H54 (cell line): ENCODE measurements at places on chromosomes 16 and 17.
A peak's percentile ranks its signal among the peaks of the same experiment; 100 is the strongest.

GRCh38 chr16:19659554-19659953 lies 58.5 kb downstream of the KNOP1 start:
- no peak for DNase-seq

- peak; percentile 65 for DNase-seq
These were observed 702 bp downstream of the IRX5 start for GRCh38 chr16:54931120-54932014.

DNA sequence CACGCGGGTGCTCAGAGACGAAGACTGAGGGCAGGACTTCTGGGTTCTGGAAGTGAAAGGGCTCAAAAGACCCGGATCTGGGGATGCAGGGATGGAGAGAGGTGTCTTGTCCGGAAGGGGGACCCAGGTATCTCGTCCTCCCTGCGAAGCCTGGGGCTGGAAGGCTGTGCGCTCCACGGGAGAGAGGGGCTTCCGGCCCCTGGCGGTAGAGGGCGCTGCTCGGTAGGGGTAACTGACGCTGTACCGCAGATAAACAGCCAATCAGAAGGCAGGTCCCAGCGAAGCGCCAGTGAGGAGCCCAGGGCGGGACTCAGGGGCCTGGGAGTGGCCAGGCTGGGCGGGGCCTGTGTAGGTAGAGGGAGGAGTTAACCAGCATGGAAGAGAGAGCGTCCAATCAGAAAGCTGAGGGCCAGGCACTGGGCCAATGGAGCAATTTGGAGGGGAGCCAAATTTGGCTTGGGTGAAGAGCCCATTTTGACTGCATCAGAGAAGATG lies 804 bp downstream of the TGFB1I1 start:
- peak; percentile 97 for DNase-seq

DNA sequence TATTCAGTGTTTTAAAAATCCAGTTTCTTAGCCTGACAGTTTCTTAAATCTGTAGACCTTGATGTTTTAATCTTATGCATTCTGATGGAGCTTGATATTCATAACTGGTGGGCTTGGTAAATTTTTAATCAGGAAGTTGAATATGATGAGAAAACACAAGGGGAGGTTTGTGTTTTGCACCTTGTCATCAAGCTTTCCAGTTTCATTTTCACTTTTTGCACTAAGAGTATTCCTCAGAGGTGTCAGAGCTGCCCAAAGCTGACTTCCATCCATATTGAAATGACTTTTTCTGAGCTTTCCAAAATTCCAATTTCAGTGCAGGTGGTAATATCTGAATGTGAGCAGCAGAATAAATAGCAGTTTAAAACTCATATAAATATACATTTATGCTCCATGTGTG lies 555.0 kb upstream of the RBFOX1 start:
- no peak for DNase-seq

DNA sequence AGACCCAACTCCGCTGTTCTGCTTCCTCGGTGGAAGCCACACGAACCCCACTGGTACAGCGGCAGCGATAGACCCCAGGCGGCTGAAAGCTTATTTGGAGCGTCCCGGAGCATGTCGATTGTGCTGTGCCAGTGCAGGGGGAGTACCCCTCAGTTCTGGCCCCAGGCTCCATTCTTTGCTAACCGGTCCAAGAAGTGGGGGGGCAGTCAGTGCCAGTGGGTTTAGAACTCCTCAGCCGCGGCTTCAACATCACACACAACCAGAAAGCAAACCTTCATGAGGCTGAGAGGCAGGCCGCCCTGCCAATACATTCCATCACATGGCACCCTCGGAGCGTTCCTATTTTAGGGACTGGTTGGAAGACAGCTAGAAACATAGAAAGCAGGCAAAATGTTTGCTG lies 1.7 kb upstream of the MNT start:
- DNase-seq = no peak

GRCh38 chr16:89971495-89972243 lies 23.1 kb downstream of the DEF8 start:
- DNase-seq = no peak

DNA sequence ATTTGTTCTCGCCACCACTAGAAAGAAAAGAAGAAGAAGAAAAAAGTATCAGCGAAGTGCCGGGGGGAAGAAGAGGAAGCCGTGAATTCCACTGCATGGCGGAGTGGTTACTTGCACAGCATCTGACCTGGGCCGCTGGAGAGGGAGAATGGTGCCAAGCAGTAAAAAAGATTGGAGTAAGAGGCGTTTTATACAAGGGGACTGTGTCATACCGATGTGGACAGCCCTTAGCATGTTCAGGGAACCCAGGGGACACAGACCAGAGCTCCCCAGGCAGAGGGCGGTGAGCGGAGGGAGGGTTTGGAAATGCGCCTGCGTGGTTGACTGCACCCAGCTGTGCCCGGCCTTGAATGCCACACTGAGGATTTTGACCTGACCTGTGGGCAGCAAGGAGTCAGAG lies 52.8 kb downstream of the PLXDC1 start:
- DNase-seq = no peak
